ENCODE measurements at places on chromosomes 12 and 14. TPM values are rescaled to one million over a fixed set of nuclear protein-coding genes. Genes with fewer than 3 reads are reported as not detected.

Gene KERA
- not detected for total RNA-seq

Gene SPPL3
- 23.5 TPM for total RNA-seq

Gene FGF23
- not detected for total RNA-seq

Gene RPS6KL1
- not detected for total RNA-seq

Gene SMOC1
- total RNA-seq: not detected

Gene CYP46A1
- not detected for total RNA-seq

DNA sequence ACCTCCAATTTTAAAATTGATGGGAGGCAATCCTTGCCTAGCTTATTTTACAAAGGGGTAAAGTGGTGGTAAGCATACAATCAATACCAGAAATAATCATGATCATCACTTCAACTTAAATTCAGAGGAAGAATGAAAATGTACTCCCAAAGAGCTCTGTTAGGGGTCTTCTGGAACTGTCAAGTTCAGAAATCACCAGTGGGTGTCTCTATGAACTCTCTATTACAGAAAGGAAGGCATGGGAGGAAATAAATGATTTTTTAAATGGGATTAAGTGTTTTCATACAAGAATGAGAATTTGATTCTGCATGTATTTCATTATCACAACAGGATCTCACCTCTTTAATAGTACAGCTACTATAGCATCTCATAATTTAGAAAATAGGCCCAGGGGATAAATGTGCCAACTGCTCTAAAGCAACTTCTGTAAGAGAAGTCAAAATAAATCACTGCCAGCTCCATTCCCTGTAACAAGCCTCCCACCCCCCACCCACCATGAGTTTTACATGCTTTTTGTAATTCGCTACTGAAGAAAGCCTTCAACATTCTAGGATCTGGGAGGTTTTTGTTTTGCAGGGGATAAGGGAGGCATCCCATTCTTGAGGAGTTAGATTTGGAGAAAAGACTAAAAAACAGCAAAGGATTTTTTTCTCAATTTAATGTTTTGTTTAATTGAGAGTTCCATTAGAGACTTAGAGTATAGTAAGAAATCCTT lies 9.7 kb downstream of the DCP1B start:
- no peak for DNase-seq

- DNase-seq: no peak
These were observed 353.6 kb downstream of the TMTC2 start for GRCh38 chr12:83040339-83040738.

DNA sequence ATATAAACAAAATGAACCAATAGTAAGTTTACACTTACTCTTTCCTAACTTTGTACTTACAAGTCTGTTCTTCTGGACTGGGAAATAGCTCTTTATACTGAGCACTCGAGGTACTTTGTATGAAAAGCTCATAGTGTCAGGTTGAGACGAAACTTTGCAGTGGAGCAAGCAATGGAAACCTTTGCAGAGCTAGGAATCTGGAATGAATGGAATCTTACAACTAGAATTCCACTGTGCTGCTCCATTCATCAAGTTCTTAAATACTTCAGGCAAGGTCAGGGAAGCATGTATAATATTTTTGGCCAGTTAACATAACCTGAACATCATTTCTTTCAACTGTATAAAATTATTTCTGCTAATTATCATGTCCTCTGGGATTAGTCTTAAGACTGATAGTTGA lies 1327.5 kb upstream of the FLRT2 start:
- DNase-seq: no peak

- peak; percentile 57 for DNase-seq
These were observed at the start of gene GLIPR1 for GRCh38 chr12:75480469-75480949. TSS of gene GLIPR1 (plus strand) at chr12:75480755. CDS start at chr12:75480881, 126 bp downstream.

DNA sequence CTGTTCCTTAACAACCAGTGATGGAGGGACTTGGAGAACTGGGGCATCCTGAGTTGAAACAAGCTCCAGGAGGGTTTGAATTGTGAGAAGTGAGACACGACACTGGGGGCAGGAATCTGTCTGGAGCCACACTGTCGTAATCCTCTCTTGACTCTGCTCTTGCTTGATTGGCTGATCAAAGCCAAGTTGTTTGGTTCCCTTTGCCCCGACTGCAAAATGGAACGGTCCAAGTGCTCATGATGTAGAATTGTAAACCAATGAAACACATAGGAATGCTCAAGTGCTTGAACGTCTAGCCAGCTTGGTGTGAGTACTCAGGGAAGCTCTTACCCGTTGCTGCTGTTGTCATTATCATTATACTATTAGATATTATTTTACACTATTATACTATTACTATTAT lies 98.1 kb downstream of the TMEM132C start:
- no peak for DNase-seq

DNA sequence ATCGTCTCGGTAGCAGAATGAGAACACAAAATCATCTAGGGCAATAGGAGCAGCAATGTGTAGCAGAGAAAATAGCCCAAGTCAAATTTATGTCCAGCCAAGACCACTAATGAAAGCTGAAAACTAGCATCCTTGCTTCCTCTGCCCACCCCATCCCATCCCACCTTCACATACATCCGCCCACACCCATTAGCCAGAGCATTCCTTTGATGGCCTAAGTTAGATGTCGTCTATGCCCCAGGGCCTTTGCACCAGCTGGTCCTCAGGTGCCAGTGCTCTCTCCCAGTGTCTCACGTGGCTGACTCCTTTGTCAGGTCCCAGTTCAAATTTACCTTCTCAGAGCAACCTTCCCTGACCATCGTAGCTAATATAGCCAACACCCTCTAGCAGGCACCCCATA lies 17.8 kb upstream of the PPP2R5C start:
- DNase-seq: no peak

- no peak for DNase-seq
These were observed 463.3 kb upstream of the FOXG1 start for GRCh38 chr14:28303248-28303647.

DNA sequence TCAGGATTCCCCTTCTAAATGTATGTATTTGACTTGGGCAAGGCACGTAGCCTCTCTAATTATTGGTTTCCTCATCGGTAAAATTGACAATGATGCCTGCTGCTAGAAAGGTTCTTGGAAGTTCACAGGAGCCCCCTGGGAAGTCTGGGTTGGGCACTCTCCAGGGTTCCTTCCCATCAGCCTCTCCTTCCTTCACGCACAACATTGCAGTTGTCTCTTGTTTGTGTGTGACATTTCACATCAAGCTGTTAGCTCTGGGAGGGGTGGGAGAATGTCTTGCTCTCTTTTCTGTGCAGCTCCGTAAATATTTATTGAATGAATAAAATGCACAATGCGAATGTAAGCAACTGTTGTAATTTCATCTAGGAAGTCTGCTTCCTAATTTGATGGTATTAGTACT lies 153.2 kb upstream of the PRICKLE1 start:
- no peak for DNase-seq

DNA sequence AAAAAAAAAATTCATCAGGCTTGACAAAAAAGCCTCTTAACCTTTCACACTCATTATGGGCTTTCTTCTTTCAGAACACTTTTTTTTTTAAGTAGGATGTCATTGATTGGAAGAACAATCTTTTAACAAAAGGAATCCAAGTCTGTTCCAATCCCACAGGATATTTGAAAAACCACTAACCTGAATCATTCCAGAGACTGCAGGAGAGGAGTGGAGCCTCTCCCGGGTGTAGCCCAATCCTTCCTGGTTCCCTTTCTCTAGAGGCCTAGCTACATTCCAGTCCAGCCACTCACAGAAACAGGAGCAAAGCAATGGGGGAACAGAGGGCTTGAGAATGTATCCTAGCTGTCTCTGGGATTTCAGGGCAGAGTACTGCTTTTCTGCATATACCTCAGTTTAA lies 4.3 kb downstream of the MFAP5 start:
- no peak for DNase-seq

GRCh38 chr12:10121278-10121677 lies 8.7 kb downstream of the CLEC7A start:
- DNase-seq: peak; percentile 18

DNA sequence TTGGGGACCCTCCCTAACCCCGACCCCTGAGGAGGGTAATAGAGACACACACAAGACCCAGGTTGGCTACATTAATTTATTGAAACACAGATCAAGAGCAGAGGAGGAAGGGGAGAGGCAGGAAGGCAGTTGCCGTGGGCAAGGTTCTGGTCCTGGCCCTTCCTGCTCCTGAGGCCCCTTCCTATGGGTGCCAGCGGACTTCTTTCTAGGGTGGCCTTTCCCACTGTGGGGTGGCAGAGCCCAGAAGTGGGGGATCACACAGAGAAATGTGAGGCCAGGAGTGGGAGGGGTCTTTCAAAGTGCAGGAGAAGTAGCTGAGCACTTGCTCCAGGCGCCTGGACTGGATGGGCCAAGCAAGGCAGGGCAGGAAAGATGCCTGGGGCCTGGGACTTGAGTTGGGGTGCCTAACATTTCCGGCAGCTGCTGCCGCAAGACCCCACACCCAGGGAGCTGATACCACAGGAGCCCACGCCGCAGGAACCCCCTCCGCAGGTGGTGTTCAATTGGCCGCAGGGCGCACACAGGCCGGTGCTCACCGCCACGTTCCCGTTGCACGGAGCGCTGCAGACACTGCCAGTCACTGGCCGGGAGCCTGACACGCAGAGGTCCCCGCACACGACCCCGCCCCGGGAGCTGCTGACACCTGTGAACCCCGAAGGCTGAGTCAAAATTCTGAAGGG lies 5.3 kb downstream of the KRT81 start:
- DNase-seq: peak; percentile 24

- DNase-seq: peak; percentile 70
These were observed 155.2 kb downstream of the TTC7B start for GRCh38 chr14:90660865-90661570.

GRCh38 chr12:81077686-81078441 lies at the start of gene ACSS3:
TSS of gene ACSS3 (plus strand) at chr12:81078079. CDS start at chr12:81078121, 42 bp downstream.
- peak; percentile 70 for DNase-seq

GRCh38 chr14:61125041-61125866 lies 144.2 kb downstream of the SLC38A6 start:
- no peak for DNase-seq

DNA sequence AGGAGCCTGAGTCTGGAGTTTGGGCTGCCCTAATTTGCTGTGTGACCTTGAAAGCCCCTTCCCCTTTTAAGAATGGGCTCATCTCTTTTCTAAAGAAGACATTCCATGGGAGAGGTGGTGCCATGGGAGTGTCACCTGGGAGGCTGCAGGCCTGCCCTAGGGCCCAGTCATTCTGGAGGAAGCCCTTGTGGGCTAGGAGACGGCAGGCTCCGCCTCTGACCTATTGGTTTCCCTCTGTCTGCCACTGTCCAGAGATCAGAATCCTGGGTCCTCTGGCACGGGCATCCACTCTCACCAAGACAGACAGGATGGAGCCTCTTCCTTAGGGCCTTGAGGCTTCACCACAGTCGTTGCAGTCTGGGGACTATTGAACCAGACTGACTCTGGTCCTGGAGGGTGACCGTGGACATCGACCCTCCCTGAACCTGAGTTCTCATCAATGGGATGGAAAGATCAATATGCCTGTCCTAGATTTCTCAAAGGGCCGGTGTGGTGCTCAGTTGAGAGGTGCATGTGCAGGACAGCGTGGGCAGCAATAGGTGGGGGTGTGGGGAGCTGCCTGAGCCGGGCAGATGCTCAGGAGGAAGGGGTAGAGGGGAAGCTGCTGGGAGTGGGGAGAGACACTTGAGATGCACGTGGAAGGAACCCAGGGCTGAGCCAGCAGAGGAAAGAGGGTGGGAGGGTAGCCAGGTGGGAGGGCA lies 12.2 kb upstream of the CLMN start:
- no peak for DNase-seq

DNA sequence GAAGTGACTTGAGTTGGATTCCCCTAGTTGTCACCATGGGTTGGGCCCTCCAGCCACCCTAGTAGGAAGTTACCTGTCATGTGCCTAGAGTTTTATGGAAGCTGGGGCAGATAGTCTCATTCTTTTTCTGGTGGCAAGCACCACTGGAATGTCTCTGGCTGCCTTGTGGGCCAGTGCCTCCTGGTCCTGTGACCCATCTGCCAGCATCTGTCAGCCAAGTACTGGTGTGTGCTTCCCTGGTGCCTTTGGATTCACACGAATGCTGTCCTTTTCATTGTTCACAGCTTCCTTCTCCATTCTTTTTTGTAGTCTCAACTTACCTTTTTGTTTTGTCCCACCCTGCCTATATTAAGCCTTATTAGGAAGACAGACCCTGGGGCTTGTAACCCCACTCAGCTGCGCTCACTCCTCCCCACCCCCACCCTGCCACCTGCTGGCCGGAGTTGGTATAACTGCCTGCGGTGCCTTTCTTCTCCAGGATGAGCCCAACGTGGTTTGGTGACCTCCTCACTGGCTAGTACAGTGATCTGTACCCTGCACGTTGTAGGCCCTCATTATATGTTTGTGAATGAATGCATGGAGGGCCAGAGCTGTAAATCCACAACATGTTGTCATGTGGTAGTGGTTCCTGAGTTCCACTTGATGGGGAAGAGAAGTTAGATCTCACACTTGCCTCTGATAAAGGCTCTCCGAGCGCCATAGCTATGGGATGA lies 125.7 kb downstream of the TSPAN9 start:
- DNase-seq: peak; percentile 80

DNA sequence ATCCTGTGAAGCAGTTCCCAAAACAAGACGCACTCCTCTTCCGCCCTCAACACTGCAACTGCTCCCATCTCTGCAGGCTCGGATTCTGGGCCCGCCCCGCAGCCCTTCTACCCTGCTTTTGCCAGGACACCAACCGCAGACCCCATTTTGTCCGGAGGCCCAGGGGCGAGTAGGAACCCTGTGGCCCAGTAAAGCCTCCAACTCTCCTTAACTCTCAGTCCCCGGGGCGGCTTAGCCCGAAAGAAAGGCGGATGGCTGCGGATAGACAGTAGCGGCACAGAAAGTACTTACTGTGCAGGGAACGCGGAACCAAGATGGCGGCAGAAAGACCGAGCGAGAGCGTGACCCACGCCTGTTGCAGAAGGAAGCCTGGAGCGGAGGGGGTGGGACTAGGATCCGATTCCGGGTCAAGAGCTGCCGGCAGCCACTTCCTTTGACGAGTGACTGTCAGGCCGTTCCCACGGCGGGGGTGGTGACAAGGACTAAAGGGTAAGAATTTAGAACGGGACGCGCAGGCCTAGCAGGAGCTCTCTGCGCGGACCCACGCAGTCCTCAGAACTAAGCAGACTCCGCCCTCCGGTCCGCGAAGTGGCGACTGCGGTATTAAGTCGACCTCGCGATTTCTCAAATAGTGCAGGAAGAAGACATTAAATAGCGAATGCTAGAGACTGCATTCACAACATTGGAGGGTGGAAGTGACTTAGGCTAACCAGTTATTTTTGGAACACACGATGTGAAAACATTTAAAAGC lies at the start of gene NACA:
Gene NACA (minus strand): TSS at position 328 of the 751 bp plus-strand sequence. CDS start 778 bp downstream, outside the sequence.
- DNase-seq: peak; percentile 98

DNA sequence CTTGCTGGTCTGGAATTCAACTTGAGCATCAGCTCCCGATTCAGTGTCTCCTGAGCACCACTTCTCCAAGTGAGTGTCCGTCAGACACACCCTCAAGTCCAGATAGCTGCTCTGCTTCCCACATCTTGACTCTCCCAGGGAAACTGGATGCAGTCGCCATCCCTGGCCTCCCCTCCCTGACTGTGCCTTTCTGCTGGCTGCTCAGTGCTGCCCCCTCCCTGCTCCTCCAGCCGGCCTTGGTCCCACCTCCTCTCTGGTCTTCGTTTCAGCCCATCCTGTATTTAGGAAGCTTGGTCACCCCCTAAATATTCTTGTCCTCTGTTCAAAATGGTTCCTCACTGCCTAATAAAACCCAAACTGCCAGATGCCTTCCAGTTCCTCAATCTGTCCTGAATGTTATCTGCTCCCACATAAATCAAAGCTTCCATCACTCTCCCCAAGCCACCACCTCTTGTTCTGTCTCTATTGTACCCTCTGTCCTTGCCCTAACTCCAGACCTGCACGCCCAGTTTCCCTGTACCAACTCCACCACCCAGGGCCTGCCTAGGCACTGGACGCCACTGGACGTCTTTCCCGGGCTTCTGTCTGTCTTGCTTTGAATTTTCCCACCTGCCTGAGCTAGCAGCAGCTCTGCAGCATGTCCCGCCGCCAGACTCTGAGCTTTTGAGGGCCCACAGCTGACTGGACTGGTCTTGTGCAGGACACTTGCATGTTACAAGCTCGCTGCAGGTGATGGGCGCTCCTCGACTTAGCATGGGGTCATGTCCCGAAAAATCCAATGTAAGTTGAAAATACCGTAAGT lies 33.8 kb downstream of the CCDC92 start:
- DNase-seq: no peak

Measured in stomach (tissue), 19 donors.